ENCODE measurements at places on chromosomes 7 and 10.

- DNase-seq: no peak
Observed at GRCh38 chr10:84727398-84727797, 399.0 kb downstream of the CCSER2 start.

DNA sequence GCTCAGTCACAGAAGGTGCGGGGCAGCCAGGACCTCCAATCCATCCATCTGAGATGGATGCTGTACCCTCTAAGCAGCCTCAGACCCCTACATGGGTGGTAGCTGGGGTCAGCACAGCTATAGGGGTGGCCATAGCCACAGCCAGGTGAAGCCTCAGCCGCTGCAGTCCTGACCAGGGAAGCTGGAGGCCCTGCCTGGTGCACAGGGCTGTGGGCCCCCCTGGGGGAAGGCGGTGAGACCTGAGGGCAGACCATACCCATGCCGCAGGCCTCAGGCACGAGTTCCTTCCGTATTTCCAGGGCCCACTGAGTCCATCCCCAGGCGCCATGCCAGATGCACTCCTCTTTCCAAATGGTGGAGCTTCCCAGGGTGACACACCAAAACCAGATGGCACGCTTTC, 96.6 kb upstream of the KDM7A start:
- no peak for DNase-seq

- no peak for DNase-seq
Observed at GRCh38 chr10:42553064-42553407, 85.3 kb downstream of the ZNF33B start.

GRCh38 chr7:33673029-33673700, 232.2 kb upstream of the BMPER start:
- DNase-seq: no peak

GRCh38 chr10:63217120-63217605, 84.0 kb downstream of the NRBF2 start:
- DNase-seq: no peak

- DNase-seq: no peak
Observed at GRCh38 chr10:113087165-113088029, 137.3 kb downstream of the TCF7L2 start.

- DNase-seq: no peak
Observed at GRCh38 chr10:100670828-100671479, 74.4 kb upstream of the PAX2 start.

GRCh38 chr7:2997014-2997413, 46.7 kb downstream of the CARD11 start:
- DNase-seq: no peak

DNA sequence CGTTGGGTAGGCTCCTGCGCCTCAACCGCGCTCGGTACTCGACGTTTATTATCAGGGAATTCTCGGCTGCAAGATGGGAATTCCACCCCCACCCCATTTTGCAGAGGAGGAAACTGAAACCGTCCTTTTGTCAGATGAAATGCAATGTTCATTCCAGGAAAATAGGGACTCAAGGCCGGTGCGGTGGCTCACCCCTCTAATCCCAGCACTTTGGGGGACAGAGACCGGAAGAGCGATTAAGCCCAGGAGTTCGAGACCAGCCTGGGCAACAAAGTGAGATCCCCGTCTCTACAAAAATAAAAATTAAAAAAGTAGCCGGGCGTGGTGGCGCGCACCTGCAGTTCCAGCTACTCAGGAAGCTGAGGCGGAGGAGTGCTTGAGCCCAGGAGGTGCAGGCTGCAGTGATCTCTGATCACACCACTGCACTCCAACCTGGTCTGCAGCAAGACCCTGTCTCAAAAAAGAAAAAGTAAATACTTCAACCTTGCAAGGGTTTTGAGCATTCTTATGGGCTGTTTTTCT, 720 bp upstream of the RFC2 start:
- no peak for DNase-seq

DNA sequence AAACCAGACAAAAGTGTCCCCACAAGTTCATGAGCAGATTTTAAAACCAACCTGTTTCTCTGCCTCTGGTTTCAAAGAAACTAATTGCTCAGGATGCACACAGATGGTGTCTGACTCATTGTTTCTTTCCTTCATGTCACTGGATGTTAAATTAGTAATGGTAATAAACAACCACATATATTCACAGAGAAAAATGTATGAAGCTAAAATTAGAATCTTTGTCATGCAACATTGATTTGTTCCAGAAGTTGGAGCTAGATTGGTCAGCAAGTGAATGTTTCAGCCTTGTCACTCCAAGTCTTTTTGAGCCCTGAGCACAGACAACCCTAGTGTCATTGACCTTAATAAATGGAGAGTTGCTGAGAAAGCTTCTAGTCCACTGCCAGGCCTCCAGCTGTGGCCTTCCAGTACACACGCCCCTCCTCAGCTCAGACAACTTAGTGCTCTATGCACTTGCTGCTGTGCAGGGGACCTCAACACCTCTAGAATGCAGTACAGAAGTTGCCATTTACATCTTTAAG, 175.9 kb downstream of the CCDC71L start:
- DNase-seq: no peak

DNA sequence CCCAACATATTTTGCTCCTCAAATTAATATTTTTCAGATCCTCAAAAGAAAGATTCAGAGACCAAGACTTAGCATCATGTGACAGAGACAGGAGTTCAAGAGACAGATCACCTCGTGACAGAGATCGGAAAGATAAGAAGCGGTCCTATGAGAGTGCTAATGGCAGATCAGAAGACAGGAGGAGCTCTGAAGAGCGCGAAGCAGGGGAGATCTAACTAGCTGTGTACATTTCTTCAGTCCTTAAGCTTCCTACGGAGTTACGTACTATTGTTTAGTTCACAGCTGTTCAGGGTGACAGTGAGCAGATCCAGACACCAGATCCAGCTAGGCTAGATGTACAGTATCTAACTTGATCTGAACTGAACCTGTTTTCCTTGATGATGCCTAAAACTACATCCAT, 61.3 kb downstream of the KLRG2 start:
- DNase-seq: no peak

GRCh38 chr10:97684866-97685394, 2.1 kb downstream of the AVPI1 start:
- no peak for DNase-seq

- DNase-seq: no peak
Observed at GRCh38 chr7:16986755-16987154, 105.0 kb upstream of the AGR3 start.

DNA sequence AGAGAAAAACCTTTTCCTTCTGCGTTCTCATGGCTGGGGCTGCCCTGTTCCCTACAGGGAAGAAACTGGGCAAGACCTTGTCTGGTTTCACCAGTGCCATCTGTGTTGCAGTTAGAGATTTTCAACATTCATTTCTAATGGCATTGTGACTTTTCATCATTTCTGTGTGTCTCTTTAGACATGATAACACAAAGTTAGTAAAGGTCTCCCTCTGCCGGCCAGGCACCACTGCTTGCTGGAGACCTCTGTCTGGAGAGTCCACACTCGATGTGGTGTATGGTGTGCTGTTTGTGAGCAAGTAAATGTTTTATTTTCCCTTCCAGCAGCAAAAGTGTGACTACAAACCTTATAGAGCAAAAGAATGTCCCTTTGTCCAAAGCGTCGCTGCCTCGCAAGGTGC, 213.5 kb downstream of the PAXIP1 start:
- DNase-seq: no peak

All from stimulated activated CD8-positive, alpha-beta memory T cell treated with anti-CD3 and anti-CD28 coated beads, Interleukin-4, amount 100 ng/mL, for 1 hour (primary cell).